ENCODE measurements at places on chromosomes 5 and 9.
A peak's percentile ranks its signal among the peaks of the same experiment; 100 is the strongest.

GRCh38 chr9:122095010-122095767 lies 2.1 kb upstream of the TTLL11 start:
- peak; percentile 55 for DNase-seq

GRCh38 chr5:24280215-24280614 lies 364.6 kb downstream of the CDH10 start:
- DNase-seq: no peak

- no peak for DNase-seq
Observed at GRCh38 chr5:113771483-113771882, 258.0 kb downstream of the YTHDC2 start.

- DNase-seq: no peak
Observed at GRCh38 chr9:137607141-137607857, 1.8 kb downstream of the ARRDC1 start.

DNA sequence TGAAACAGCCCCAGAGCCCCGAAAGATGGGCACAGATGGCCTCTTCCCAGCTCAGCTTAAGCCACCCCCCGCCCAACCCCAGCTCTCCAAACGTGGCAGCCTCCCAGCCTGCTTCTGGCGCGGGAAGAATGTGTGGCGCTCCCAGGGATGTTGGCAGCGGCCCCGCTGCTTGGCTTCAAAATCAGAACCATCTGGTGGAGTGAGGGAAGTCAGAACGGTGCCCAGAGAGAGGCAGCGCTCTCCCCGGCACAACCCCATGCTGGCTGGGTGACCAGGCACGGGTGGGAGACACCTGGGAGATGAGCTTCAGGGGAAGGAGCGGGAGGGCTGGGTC lies 72.7 kb upstream of the ORM1 start:
- no peak for DNase-seq

DNA sequence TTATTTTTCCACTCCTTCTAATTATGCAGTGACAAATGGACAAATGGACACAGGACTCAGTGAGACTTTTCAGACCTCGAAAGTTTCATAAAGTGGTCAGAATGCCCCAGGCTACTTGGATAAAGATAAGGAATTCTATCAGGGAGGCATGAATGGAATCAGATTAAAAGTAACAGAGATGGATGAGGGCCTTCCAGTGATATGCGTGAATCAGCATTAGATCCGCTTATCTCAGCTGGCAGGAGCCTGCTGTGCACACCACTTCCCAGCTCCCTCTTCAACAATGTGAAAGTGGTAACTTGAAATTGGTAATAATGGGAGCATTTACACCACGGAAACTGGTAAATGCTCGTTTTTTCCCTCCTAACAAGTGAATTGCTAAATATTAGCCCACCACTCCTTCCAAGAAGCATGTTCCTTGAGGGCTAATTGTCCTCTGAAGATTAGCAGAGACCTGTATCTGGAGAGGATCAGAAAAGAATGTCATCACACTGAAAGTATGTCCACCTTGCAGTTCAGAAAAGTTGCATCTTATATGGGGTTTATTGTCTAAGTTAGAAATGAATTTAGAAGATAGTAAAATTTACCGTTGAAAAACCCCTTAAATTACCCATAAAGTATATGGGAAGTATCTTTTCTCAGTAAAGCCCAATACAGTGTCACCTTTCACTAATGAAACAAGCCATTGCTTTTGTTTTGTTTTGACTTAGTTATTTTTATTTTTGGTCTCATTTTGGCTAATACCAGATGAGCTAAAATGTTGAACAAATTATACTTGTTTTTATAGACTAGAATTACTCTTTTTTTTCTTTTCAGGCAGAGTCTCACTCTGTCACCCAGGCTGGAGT lies 125.3 kb downstream of the DPYSL3 start:
- DNase-seq: no peak

- DNase-seq: no peak
Observed at GRCh38 chr5:173474881-173475287, 141.6 kb downstream of the BOD1 start.

DNA sequence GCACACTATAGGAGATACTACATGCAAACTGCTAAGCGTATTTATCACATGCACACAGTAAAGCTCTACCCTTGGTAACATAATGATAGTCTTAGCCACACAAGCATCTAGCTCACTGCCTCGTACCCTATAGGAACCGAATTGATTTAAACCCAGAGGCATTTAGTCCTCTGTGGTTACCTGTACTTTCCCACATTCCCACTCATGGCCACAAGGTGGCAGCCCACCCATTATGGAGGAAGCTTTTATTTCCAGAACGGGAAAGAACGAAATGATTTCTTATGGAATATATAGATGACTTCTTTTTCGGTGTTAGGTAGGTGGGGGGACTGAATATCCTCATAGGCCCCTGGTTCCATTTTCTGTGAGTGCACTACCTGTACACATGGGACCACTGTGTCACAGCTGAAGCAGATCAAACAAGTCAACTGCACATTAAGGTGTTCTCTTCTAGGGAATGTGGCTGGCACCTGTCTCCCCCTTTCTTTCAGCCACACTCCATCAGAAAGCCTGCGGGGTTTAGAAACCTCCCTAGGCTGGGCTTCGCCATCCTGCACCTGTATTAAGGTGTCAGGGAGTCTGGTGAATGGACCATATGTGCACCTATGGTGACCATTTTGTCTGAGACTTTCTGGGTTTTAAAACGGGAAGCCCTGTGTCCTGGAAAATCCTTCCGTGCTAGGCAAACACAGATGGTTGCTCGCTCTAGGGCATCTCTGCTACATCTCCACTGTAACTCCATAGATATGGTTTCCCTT lies 313.2 kb downstream of the SLIT3 start:
- peak; percentile 57 for DNase-seq

- no peak for DNase-seq
Observed at GRCh38 chr9:77125665-77126064, 51.7 kb upstream of the VPS13A start.

DNA sequence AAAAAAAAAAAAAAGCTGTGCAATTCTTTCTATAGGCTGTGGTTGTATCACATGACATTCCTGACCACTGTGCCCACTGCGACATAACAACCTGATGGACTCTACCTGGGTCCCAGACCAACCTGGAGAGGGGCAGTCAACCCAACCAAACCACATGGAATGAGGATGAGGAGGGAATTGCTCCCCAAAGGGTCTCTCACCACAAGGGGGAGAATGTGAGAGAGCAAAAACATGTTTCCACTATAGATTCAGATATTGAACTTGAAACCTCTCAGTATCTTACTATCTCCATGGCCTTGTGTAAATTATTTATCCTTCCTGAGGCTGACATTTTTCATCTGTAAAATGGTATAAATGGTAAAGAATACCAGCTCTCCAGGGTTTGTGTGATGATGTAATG lies 66.9 kb upstream of the SV2C start:
- DNase-seq: no peak

DNA sequence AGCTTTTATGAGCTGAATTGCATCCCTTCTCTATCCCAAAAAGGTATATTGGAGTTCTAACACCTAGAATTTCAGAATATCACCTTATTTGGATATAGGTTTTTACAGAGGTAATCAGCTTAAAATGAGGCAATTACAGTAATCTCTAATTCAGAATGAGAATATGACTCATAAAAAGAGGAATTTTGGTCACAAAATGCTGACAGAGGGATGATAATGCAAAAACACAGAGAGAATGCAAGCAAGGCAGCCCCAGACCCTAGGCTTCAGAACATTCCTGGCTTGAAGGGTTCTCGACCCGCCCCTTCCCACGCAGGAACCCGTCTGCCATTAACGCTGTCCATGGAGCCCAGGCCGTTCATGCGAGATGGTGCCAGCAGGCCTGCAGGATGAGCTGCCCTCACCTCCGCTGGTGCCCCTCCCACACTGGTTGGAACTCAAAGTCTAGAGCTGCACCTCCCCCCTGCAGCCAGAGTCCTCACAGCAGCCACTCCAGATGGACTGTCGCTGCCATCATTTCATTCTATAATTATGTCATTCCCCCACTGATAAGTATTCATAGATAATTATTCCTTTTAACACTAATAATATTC lies 1173.4 kb upstream of the ACO1 start:
- peak; percentile 24 for DNase-seq

GRCh38 chr5:133406977-133407632 lies 205.2 kb downstream of the FSTL4 start:
- DNase-seq: peak; percentile 32

DNA sequence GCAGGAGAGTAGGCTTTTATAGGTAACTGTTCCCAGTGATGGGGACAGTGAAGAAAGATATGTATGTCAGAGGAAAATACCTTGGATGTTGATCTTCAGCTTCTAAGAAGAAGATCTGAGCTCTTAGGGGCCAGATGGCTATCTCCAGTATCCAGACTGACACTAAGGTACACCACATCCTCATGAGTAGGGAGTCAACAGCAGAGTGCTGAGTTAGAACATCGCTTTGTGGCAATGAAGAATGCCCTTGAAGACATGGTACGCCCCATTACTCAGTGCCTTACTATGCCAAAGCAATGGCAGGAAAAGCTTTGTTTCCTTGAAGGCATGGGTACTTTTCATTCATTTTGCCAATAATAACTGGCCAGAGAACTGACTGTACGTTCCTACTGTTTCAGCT lies 263.7 kb downstream of the CEMIP2 start:
- DNase-seq: peak; percentile 66

DNA sequence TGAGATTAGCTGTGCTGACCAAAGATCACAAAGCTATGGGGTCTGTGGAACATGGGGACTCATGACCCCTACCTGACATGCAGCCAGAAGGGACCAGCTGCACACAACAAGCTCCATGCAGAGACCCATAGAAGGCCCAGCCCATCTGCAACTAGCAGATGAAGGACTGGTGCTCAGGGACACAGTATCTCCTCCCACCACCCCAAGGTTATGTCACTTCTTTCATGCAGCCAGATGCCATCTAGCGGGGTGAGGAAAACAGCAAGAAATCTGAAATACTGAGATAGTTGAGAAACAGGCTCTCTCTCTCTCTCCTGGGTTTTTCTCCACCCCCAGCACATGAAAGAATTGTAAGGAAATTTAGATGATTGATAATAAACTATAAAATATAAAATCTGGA lies 161.3 kb upstream of the DAPK1 start:
- no peak for DNase-seq

DNA sequence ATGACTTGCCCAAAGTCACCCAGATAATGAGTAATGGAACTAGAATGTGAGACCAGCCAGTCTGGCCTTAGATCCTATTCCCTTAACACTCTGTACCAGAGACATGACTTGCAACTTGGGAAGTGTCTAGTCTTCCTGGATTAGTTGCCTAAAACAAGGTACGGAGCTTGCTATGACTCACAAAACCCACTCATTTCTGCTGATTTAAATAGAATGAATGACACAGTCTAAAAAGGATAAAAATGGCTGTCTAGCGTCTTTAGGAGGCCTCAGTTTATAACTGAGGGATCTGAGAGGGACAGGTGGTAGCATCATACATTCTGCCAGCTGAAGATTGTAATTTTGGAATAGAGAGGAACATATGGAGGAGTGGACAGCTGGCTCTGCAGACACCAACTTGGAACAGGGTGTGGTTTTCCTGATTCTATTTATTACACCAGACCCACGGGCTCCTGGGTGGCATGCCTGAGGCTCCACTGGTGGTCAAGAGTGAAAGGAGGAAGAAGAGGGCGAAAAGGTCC lies 62.7 kb downstream of the ABLIM3 start:
- peak; percentile 89 for DNase-seq

- no peak for DNase-seq
Observed at GRCh38 chr5:59826996-59827395, 66.5 kb downstream of the PDE4D start.

GRCh38 chr9:3909966-3910650 lies 384.3 kb upstream of the RFX3 start:
- no peak for DNase-seq

DNA sequence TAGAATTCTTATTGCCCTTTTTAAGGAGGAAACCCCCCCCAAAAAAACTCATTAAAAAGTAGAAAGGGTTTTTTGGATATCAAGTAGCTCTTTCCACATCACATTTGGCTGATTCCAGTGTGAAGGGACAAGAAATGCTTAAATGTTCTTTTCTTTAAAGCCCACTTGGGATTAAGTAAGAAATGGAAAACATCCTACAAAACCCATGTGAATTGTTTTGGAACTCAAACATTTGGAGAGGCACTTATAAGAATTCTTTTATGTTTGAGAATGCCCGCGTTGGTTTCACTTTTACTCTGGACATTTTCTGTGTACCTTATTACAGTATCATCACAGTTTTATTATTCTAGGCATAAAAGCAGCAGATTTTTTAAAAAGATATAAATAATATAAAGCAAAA lies 301.1 kb upstream of the ACTBL2 start:
- DNase-seq: no peak

DNA sequence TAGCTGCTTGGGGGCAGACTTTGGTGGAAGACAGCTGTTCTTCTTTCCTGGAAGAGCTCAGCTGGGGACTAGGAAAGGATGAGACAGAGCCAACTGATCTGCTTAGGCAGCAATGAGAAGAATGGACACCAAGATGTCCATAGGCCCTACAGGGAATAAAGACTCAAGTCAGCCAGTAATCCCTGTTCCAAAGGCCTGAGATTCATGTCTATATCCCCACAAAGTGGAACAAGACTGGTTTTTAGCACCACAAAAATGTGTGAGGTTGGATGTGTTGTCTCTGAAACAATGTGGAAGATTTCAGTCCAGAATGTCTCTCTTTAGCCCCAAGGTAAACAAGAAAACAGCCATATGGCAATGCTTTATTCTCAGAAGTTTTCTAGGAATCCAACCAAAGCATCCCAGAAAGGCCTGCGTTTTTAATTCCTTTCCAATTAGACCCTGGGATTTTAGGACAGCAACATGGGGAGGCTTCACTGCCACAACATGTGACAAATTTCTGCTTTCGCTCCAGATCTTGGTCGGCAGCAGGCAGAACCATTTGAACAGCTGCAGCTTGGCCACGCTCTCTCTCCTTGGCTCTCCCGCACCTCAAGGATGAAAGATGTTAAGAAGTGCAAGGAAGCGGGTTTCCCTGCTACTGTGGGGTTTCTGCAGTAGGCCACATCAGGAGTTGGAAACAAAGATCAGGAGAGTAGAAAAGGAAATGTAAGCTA lies 245.1 kb downstream of the FSTL4 start:
- no peak for DNase-seq

DNA sequence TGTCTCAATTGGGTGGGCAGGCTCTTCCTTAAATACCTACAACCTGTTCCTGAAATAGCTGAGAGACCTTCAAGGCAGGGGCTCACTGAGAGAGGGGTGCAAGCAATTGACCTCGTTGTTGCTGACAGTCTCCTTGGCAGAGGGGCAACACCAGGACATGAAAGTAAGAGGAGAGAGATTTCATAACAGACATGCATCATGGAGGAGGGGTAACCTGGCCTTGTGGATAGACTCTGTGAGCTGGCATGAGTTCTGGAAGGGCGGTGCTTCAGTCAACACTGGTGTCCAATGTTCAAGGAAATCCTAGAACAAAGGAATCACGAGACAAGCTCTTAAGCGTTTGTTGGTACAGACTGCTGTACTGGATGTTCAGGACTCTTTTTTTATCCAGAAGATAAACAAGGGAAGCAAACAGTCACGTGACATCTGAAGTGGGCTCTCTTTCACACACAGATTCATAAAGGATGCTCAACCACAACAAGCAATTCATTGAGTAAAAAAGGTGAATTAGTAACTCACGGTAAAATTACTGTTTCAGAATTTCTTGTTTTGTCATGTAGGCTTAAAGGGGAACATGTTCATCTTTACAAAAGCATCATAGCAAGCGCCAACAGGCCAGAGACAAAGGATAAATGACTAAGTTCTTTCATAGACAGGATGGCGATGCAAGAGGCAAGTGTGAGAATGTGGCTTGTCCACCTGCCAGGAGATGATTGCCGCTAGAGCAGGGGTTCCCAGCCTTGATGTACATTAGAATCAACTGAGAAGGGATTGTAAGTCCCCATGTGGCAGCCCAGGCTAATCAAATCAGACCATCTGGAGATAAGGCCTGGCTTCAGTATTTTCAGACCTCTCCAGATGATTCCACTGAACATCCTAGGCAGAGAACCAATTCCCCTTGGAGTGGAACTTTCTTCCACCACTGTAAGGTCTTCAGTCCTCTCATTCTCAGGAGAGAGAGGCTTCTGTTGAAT lies 20.7 kb downstream of the ANKRA2 start:
- peak; percentile 93 for DNase-seq
